ENCODE measurements at places on chromosomes 7 and 10.

DNA sequence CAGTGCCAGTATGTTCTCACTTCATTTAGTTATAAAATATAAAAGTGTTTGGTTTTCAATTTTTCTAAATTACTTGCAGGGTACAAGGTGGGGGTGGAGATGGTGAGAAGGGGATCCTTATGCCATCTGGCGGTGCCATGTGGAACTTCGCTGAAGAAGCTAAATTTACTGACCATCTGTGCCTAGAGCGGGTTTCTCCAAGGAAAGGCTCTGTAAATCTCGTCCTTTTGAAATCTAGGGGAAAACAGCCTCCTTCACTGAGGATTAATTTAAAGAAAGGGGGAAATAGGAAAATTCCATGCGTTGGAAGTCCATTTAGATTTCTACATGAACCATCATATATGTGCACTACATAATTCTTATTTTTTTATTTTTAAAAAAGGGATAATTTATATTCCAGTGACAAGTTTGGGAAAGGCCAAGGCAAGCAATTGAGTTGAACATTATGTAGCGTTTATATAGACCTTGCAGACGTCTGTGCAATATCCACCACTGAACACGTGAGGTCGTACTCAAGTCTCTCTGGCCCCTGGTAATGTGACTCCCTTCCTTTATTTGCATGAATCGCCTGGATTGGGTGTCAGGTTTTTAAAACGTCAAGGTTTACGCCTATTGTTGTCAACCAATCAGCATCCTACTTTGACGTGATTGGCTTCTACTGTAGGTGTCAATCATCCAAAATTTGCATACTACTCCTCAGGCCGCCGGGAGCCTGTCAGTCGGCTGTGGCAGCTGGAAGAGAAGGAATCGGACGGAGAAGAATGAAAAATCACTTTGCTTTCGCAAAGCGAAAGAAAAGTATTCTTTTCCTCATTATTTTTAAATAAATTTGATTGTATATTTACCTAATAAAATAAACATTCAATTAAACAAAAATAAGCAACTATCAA lies 297.1 kb upstream of the NFE2L3 start:
- DNase-seq: peak; percentile 99

DNA sequence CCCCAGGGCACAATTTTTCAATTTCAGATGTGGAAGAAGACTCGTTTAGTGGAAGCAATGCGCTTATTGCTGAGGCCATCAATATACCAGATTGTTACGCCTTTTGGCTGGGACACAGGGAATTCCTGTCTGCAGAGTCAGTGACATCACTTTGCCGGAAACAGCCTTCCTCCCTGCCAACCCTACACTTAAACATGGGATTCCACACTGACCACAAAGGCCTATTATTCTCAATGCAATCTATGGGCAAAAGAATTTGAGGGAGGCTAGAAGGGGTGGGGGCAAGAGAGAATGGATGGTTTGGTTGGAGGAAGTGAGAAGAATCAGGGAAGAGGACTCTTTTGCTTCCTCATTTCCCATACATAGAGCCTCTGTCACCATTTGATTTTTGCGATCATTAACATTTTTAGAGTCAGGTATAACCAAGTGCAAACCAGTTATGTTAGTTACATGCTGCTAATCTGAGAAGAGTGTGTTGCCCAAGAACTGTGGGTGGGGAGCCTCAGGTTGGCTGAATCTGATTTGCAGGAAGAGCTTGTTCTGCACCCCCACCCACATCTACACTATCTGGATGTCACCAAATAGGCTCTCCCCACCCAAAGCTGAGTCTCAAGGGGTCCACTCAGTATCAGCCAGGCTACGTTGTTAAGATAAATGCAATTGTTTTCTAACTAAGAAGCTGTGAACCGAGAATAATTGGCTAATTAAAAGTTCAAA lies 58.2 kb downstream of the ENTPD1 start:
- peak; percentile 71 for DNase-seq

- no peak for DNase-seq
Observed at GRCh38 chr7:102472126-102473041, 6.3 kb downstream of the POLR2J start.

GRCh38 chr10:99777918-99778714 lies 4.3 kb upstream of the ABCC2 start:
- no peak for DNase-seq

DNA sequence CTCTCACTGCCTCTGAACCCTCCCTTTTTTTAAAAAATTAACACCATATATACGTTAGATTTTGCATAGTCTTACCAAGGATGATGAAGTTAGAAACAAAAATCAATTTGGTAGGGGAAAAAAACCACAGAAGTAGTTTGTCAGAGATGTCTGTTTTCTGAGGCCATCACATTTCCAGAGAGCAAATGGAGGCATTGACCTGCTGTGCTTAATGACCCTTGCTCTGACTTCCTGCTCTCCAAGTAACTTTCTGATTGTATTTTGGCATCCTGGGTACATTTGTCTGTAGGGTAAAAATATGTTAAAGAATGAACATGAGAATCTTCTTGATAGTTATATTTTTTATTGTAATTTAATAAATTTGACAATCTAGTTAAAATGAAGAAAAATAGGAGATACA lies 140.2 kb downstream of the LCOR start:
- no peak for DNase-seq

Data from SJCRH30 (cell line).